ENCODE measurements at places on chromosomes 12 and 14.
A peak's percentile ranks its signal among the peaks of the same experiment; 100 is the strongest.

DNA sequence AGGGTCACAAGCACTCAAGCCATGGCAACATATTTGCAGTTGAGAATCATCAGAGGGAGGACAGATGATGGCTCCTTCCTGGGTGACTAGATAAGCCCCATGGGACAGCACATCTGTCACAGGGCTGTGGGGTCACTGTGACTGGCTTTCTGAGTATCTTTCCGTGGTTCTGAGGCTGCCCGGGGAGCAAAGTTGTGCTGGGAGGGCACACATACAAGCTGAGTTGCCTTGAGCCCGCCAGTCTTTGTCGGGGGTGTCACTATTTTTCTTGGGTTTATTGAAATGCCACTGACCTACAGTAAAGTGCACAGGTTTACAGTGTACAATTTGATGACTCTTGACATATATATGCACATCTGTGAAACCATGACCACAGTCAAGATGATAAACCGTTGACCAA is 17.2 kb upstream of the KIF26A start:
- no peak for DNase-seq

DNA sequence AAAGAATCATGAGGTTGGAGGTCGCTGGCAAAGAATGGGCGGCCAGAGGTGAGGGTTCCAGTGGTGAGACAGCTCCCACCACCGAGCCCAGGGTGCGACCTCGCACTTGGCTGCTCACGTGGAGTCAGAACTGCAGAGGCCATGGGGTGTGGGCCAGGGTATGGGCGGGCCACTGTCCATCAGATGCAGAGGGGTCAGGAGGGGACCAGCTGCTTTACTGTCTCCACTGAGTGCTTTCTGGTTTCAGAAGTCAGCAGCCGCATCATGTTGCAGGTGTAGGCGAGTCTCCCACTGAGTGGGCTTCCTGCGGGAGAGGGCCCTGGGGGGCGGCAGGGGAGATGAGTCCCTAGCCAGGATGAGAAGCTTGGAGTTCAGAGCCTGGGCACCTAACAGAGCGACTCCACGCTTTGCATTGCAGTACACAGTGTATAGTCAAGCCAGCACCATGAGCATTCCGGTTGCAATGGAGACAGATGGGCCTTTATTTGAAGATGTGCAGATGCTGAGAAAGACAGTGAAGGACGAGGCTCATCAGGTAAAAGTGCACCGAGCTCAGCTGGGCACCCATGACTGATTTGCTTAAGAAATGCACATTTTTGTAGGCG is 46.9 kb upstream of the DYNC1H1 start:
- no peak for DNase-seq

DNA sequence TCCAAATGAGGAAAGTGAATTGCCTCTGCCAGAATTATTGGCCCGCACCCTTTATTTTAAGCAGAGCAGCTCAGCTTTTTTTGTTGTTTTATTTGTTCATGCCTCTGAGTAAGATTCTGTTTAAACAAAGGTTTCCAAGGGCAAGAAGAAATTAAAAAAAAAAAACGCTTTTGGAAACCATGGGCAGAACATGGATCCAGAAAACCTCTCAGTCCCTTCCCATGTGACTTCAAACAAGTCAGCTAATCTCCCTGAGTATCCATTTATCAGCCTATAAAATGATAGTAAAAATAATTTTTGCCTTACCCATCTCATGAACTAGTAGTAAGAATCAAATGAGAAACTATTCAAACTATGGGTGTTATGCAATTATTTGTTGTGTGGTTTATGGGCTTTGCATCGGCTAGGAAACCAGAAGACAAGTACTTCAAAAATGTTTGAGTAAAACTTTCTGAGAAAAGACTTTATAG is 27.6 kb downstream of the KITLG start:
- DNase-seq = no peak

DNA sequence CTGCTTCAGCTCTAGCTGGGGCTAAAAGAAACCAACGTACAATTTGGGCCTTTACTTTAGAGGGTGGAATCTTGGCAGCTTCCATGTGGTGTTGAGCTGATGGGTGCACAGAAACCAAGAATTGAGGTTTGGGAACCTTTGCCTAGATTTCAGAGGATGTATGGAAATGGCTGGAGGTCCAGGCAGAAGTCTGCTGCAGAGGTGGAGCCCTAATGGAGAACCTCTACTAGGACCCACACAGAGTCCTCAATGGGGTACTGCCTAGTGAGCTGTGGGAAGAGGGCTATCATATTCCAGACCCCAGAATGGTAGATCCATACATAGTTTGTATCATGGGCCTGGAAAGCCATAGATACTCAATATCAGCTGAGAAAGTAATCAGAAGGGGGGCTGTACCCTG is 500.4 kb upstream of the ATP2B1 start:
- DNase-seq = no peak

- DNase-seq = no peak
Measured at GRCh38 chr12:131847456-131847855, 19.3 kb downstream of the MMP17 start.

GRCh38 chr12:69136931-69137613 is 102.3 kb upstream of the CPSF6 start:
- DNase-seq = no peak

DNA sequence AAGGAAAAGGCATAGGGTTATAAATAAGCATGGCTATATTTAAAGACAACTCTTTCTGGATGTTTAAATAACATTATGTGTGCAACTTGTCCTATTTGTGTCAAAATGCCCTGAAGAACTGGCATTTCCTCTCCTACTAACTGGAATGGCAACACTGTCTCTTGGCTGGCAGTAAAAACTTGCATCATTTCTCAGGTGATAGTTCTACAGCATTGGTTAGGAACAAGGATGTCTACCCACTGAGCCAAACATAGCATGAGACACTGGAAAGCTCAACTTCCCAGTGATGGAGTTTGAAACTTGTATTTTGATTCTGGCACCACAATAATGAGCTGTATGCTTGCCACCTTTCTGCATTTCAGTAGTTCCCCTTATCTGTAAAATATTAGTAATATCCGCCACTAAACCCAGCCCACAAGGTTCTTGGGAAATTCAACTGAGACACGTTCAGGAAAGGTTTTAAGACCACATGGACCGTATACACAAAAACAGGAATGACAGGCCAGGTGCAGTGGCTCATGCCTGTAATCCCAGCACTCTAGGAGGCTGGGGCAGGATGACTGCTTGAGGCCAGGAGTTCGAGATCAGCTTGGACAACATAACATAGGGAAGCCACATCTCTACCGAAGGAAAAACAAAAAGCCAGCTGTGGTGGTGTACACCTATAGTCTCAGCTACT is 5.1 kb downstream of the SLC38A2 start:
- no peak for DNase-seq

DNA sequence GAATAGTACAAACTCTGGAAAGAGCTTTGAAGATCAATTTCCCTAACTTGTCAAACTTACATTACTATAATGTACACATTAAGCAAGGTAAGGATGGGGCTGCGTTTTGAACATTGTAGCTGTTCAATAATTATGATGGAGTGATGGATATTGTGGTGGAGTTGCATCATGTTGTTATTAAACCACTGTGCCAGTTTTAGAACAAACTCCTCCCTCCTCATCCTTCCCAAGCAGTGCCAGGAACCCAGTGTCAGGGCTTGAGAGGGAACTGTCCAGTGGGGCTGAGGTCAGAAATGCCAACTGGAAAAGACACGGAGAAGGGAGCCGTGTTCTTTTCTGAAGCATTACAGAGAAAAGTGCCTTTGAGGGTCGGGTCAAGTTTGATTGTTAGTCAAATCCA is 31.9 kb upstream of the PAPOLA start:
- DNase-seq = no peak

DNA sequence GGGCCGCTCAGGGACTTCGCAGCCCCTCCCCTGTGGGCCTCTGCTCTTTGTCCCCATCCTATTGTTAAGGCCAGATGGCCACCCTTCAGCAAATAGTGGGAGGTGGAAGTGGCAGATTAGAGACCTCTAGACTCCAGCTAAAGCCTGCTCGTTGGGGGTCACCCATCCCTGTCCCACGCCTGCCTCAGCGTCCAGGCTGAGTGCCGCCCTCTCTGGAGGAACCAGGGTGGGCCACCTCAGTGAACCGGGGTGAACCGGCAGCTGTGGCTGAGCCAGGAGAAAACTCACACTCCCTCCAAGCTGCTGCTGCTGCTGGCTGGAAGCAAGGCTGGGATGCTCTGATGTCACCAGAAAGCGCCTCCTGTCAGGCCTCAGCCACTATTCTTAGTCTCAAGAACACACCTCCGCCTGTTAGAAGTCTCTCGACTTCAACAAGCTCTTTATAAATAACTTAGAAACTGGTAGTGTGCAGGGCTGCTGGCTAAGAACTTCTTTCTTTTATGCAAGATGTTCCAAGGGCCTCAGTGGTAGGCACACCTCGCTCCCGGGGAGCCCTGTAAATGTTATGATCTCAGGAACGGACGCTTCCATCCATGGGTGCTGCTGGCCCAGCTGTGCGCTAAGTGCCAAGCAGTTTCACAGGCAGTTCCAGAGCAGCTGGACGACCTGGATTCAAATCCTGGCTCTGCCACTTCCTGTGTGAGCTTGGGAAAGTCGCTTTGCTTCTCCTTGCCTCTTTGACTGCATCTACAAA is 19.8 kb upstream of the TESC start:
- DNase-seq = no peak

- DNase-seq = no peak
Measured at GRCh38 chr14:100670753-100671049, 56.0 kb upstream of the DLK1 start.

DNA sequence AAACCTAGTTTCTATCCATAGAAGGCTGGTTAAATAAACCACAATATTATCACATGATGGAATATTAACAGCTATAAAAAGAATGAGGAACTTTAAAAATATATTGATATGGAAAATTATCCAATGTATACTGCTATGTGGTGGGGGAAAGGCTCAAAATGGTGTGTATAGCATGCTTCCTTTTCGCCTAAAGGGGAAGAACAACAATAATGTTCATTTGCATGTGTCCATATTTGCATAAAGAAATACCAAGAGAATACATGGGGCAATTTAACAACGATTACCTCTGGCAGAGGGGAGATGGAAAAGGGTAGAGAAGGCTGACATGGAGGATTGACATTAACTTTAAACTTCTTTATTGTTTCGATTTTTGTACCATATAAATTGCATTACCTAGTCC is 121.3 kb upstream of the PARP11 start:
- DNase-seq = no peak

DNA sequence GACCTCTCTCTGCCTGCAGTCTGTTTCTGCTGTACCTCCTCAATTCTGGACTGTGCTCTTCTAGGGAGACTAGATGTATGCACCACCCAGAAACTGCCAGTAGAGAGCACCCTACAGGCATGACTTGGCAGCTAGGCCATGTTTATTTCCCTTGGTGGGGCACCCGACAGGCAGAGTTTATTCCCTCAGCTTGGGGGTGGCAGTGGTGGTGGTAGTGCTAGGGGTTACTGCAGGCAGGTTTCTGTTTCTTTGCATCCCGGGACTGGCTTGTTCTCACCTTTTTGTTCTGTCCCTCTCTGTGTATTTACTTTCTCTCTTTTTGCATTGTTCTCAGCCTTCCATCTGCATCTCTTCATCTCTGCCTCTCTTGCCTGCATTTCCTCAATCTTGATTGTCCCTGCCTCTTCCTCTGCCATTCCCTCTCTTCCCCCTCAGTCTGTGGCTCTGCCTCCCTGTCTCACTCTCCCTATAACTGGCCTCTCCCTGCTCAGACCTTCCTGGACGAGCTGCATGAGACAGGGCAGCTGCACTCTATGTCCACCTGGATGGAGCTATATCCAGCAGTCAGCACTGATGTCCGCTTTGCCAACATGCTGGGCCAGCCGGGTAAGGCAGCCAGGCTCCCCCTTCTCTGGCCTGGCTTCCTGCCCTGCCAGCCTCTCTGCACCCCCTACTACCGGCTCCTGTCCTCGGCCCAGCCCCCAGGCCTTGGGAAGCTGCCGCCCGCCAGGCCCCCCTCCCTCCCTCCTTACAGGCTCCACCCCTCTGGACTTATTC is 13.8 kb downstream of the PRPF40B start:
- peak; percentile 65 for DNase-seq

DNA sequence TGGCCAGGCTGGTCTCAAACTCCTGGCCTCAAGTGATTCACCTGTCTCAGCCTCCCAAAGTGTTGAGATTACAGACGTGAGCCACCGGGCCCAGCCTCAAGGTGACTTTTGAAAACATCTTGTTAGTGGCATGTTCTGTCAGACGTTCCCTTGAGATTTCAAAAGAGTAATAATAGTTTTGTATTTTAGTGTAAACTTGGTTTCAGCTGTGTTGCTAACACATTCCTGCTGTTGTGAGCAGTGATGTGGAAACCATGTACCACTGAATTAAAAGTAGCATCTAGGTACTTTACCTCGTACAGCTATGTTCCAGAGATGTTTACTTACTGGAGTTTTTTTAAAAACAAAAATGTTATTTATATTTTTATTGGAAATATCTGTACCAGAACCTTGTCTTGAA is 111.3 kb downstream of the AEBP2 start:
- no peak for DNase-seq

GRCh38 chr12:1777798-1778197 is 42.6 kb upstream of the LRTM2 start:
- DNase-seq = no peak

- no peak for DNase-seq
Measured at GRCh38 chr12:22164139-22164538, 118.1 kb downstream of the CMAS start.

DNA sequence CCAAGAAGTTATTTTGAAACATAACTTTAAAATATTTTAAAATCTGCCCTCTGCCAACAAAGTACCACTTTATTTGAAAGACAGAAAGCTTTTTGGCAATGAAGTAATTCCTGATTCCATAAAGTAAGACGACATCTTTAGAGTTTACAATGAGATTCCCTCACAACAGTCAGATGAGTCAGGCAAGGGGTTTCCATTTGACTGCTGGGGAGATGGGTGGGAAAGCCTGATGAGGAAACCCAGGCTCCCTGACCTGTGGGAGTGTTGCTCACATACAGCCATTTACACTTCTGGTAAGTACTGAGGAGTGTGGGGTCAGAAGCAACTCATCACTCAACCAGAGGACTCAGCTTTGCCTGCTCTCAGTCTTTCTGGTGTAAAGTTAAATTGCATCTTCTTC is 10.2 kb downstream of the KITLG start:
- no peak for DNase-seq

GRCh38 chr14:42437809-42438208 is 831.1 kb downstream of the LRFN5 start:
- no peak for DNase-seq

DNA sequence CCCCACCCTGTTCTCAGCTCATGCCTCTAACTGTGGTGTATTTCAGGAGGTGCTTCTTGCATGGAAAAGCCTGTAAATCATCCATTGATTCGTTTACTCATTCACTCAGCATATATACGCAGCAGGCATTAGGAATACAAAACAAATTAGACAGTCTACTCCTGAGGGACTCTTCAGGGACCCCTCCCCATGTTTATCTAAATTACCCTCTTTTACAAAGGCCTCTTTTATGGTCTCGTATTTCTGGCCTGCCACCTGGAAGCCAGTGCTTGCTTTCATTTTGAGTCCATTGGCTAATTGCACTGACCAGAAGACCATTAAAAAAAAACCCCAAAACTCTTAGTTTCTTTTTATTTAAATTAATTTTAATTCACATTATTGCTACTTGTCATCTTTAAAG is 134.4 kb downstream of the DACT1 start:
- DNase-seq = no peak

DNA sequence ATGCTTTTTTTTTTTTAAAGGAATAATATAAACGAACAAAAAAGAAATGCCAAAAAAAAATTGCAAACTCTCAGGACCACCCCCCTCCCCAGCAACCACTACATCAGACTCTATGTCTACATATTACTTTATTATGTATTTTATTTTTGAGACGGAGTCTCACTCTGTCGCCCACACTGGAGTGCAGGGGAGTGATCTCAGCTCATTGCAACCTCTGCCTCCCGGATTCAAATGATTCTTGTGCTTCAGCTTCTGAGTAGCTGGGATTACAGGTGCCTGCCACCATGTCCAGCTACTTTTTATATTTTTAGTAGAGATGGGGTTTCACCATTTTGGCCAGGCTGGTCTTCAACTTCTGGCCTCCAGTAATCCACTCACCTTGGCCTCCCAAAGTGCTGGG is 22.9 kb downstream of the HECTD4 start:
- no peak for DNase-seq

Data from renal pelvis (tissue), 12 donors.